ENCODE measurements at places on chromosomes 16 and 17. TPM values are rescaled to one million over a fixed set of nuclear protein-coding genes. Genes with fewer than 3 reads are reported as not detected.

GRCh38 chr17:82380860-82381702 lies 9.5 kb downstream of the UTS2R start:
- DNase-seq = no peak

GRCh38 chr17:38448208-38448771 lies 20.0 kb downstream of the ARHGAP23 start:
- DNase-seq = no peak

The EPOP gene
- 2.3 TPM for total RNA-seq

DNA sequence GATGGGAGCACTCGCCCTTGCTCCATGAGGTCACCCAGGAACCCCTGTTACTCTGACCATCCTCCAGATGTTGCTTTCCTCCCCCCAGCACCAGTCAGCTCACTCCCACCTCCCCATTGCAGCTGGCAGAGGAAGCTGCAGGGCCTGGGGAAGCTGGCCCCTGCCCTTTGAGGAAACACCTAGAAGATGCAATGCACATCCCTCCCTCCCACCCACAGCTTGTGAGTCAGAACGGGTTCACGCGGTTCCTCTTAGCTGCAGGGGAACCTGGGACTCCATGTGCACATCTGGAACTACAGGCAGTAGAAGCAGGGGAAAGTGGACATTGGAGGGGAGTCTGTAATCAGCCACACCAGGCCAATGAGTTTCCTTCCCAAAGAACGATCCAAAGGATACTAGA lies 96.9 kb downstream of the KATNIP start:
- DNase-seq = no peak

GRCh38 chr17:63477480-63478440 lies 899 bp downstream of the ACE start:
- no peak for DNase-seq

DNA sequence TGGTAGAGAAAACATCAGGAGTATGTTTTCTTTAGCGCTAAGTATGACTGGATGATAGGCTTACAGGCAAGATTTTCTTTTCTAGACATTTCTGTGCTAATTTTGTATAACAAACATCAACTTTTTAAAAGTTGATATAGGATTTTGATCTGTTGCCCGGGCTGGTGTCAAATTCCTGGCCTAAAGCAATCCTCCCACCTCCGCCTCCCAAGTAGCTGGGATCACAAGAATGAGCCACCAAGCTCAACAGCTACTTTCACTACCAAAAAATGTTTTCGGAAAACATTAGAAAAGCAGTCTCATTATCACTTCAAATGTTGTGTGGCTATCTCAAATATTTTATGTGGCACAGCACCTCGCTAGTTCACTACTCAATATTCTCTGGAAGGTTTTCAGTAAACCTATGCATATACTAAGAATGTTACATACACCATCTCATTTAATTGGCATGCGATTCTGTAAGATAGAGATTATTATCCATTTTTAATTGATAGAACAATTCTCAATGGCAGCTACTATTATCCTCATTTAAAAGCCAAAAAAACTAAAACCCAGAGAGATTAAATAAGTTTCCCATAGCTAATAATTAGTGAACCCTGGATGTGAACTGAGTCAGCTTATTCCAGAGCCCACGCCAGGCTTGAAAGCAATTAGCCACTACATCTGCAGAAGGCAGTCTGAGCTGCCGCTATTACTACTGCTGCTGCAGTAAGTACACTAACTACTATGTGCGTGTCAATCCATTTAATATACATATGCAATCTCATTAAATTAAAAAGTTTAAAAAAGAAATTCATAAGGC lies 41.7 kb downstream of the CREBBP start:
- DNase-seq = no peak

DNA sequence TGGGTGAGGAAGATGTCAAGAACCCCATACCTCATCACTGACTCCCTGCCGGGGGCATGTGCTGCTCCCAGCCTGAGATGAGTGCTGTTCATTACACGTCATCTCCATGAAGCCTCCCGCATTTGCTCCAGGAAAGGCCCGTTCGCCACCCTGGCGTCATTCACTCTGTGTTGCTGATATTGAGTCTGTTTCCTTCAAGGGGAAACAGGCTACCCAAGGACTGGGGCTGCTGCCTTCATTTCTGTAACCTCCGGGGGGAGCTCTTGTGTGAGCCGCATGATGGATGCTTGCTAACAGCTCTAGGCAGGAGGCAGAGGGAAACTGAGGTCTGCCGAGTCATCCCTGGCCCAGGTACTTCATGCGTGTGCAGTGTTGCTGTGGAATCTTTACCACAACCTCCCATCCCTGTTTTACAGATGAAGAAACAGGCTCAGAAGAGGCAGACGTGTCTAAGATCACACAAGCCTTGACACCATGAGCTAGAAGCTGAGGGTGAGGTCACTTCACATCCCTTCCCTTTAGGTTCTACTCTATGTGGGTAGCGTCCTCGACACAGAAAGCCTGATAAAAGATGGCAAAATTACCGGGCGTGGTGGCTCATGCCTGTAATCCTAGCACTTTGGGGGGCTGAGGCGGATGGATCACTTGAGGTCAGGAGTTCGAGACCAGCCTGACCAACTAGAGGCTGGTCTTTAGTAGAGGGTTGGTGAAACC lies 3.5 kb upstream of the ARMC5 start:
- DNase-seq = no peak

The SPAG7 gene
- total RNA-seq = 104 TPM

DNA sequence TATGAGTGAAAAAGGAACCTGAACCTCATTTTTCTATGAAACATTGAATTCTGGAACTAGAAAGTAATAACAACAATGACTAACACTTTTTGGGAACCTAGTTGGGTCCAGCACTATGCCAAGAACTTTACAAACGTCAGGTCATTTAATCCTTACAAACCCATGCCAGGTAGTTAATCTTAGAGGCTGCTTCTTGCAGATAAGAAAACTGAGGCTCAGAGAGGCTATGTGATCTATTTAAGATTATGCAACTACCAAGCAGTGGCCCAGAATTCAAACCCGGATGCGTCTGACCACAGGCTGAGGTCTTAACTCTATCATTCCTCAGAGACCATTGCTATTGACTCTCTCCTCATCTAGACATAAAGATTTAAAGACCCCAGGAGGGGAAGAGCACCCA lies 358.7 kb downstream of the GRIN2A start:
- DNase-seq = no peak

- no peak for DNase-seq
These were observed 60.0 kb upstream of the METRNL start for GRCh38 chr17:83019376-83019775.

GRCh38 chr17:39108461-39109375 lies 42.7 kb downstream of the PLXDC1 start:
- DNase-seq = no peak

The MC1R gene
- total RNA-seq = 4.0 TPM

DNA sequence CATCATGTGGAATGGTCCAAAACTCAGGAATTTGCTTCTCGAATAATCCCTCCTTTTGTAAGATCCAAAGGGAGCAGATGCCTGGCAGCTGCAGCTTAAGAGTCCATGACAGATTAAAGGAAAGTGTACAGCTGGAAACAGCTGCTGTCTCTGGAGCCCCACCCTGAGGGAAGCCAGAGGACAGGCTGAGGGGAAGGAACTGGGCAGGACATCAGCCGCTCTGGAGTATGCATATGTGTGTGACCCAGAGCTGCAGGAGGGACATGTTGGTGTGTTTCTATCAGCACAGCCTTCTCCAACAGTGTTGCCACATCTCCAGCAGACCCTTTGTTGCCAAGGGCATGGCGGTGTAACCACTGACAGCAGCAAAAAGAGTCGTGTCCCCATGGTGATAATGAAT lies 46.2 kb downstream of the CYB561 start:
- no peak for DNase-seq

DNA sequence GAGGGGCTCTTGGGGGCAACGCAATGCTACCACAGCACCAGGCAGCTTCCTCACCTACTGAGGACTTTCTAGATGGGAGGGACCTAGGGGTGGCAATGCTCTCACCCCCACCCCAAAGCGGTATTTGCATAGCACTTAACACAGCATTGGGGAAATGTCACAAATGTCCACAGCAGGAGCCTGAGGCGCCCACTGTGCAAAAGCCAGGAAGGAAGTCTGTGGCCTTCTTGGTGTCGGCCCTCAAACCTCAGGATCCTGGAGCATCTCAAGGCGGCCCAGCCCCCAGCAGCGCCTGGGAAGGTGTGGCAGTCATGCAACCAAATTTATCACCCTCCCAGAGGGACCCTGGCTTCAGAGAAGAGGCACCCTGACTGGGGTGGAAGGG lies 45.3 kb downstream of the WNT3 start:
- DNase-seq = no peak

GRCh38 chr16:82672676-82673075 lies 45.9 kb downstream of the CDH13 start:
- DNase-seq = no peak

DNA sequence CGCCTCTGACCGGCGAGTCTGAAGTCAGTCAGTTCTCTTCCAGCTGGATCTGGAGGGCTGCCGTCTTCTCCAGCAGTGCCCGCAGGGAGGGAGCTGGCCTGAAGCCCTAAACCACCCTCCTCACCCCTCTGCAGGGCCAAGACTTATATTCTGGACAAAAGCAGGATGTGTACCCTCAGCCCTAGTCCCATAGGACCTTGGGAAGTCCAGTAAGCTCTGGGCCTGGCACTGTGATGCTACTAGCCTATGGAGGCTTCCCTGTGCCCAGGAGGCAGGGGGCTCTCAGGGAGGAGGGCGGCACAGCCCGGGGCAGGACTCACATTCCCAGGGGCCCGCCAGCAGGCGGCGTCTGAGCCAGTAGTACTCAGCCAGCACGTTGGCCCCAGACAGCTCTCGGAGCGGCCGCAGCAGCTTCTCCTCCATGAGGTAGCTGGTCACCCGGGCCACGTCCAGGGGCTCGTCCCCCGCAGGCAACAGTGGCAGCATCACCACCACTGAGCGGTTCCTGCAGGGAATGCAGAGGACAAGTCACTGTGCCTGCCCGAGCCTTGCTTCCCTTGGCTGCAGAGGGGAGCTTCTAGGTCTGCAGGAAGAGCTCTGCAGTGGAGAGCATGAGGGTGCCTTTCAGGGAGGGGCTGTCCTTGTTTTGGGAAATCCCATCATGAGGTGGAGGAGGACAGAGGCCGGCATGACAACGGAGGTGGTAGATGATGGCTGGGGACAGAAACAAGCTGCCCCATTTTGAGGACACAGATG lies 41.7 kb downstream of the RMI2 start:
- no peak for DNase-seq

DNA sequence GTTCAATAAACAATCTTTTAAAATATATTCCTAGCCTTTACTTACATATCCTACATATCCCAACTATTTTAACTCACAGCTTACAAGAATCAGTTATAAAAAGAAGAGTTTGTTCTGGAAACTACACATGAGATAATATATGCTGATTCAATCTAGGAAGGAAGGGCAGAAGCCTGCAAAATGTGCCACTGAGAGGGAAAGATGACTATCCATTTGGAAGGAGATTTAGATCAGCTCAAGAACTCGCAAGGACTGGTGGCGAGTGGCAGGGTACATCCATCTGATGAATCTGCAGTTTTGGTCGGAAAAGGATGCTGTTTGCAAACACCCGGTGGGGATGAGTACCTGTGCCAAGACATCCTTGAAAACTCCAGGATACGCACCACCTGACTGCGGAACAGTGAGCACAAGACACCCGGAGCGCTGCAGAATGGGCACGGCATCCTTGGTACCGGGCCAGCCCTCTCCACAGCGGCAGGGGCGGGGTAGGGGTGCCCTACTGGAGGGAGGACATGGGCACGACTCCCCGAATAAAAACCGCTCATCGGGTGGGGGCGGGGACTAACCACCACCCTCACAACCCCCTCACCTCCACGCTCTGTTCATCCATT lies 723 bp downstream of the TRIM37 start:
- peak; percentile 84 for DNase-seq
